Cerebellar nuclear complex (tissue), 1 donor: ENCODE measurements at places on chromosomes 1 and 21.

DNA sequence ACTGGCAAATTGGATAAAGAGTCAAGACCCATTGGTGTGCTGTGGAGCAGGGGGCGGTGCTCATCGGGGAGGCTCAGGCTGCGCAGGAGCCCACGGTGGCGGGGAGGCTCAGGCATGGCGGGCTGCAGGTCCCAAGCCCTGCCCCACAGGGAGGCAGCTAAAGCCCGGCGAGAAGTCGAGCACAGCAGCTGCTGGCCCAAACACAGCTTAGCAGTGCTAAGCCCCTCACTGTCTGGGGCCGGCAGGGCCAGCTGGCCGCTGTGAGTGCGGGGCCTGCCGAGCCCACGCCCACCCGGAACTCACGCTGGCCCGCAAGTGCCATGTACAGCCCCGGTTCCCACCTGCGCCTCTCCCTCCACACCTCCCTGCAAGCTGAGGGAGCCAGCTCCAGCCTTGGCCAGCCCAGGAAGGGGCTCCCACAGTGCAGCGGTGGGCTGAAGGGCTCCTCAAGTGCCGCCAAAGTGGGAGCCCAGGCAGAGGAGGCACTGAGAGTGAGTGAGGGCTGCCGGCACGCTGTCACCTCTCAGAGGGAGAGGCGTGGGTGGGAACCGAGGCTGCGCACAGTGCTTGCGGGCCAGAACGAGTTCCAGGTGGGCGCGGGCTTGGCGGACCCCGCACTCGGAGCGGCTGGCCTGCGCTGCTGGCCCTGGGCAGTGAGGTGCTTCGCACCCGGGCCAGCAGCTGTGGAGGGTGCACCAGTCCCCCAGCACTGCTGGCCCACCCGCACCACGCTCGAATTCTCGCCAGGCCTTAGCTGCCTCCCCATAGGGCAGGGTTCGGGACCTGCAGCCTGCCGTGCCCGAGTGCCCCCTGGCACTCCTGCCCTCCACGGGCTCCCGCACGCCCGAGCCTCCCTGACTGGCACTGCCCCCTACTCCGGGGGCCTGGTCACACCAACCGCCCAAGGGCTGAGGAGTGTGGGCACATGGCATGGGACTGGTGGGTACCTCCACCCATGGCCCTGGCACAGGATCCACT lies 263.4 kb downstream of the GPR52 start:
- DNase-seq: no peak

GRCh38 chr1:78715181-78715661 lies 65.6 kb downstream of the IFI44 start:
- DNase-seq: no peak

- no peak for DNase-seq
These were observed 7.8 kb downstream of the HCN3 start for GRCh38 chr1:155285063-155285462.

- DNase-seq: no peak
These were observed 38.2 kb downstream of the ARHGEF11 start for GRCh38 chr1:157007306-157007705.

GRCh38 chr1:64196074-64196870 lies 7.2 kb upstream of the UBE2U start:
- DNase-seq: no peak

DNA sequence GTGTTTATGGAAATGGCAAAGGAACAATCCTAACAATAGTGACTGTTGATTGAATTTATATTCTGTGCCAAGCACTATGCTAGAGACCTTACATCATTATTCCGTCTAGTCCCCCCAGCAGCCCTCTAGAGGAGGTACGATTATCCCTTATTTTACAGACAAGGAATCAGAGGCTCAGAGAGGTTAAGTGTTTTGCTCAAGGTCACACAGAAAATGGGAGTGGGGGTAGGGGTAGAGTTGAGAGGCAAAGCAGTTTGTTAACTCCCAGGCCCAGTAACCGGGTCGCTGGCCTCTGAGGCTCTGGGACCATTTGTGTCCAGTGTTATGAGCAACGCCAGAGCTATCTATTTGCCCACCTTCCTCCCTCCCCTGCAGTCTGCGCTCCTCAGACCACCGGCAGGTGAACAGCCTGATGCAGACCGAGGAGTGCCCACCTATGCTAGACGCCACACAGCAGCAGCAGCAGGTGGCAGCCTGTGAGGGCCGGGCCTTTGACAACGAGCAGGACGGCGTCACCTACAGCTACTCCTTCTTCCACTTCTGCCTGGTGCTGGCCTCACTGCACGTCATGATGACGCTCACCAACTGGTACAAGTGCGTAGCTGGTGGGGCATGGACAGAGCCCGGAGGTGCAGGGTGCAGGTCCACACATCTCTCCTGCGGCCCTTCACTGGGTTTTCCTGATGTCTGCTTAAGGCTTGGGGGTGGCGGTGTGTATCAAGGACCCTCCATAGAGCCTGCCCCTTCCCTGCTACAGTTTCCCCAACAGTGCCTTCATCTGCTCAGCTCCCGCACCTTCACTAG lies 19.8 kb downstream of the SERINC2 start:
- DNase-seq: no peak

- no peak for DNase-seq
These were observed 125.7 kb upstream of the GADD45A start for GRCh38 chr1:67559222-67559700.

GRCh38 chr1:58402444-58402843 lies 144.1 kb downstream of the OMA1 start:
- DNase-seq: no peak

GRCh38 chr1:98098473-98098872 lies 177.6 kb upstream of the DPYD start:
- DNase-seq: no peak

DNA sequence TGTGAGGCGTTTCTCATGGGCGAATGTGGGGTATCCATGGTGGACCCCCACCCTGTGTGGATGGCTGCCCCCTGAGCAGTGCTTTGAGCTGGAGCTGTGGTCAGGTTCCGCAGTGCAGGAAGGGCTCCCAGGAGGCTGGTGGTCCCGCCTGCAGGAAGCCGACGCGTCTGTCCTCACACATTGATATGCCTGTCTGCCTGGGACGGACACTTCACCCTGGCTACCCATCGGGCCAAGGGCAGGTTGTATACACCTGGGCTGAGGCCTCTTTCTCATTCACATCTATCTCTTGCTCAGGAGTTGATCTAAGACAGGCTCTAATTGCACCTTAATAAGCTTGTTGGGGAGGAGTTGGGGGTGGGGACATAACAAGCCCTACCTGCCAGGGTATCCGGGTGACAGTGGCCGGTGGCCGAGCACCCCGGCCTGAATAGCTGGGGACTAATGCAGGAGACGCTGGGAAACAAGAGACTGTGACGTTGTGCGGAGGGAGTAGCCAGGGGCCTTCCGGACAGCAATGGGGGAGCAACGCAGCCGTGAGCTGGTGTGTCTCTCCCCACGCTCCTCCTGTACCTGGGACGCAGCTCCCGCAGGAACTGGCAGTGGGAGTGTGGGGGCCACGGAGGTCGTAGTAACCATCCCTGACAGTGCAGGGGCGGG lies 21.7 kb downstream of the PDXK start:
- no peak for DNase-seq

- no peak for DNase-seq
These were observed 3.0 kb upstream of the CASQ1 start for GRCh38 chr1:160187407-160187806.

- DNase-seq: no peak
These were observed 395.8 kb downstream of the PTPRU start for GRCh38 chr1:29631836-29632805.

DNA sequence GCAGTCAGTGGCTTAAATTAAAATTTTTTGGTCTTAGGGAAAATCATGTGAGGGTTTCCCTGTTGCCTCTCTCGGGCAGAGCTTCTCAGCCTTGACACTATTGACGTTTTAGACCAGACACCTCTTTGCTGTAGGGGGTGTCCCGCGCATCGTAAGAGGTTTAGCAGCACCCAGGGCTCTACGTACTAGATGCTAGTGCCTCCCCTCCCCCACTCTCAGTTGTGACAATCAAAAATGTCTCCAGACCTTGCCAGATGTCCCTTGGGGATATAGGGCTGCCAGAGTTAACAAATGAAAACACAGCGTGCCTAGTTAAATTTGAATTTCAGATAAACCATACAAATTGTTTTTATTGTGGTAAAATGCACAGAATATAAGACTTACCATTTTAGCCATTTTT lies 293.3 kb downstream of the DISC1 start:
- no peak for DNase-seq

- no peak for DNase-seq
These were observed 31.6 kb downstream of the CLIC4 start for GRCh38 chr1:24776821-24777220.

GRCh38 chr1:24255226-24255625 lies 63.9 kb upstream of the GRHL3 start:
- no peak for DNase-seq

DNA sequence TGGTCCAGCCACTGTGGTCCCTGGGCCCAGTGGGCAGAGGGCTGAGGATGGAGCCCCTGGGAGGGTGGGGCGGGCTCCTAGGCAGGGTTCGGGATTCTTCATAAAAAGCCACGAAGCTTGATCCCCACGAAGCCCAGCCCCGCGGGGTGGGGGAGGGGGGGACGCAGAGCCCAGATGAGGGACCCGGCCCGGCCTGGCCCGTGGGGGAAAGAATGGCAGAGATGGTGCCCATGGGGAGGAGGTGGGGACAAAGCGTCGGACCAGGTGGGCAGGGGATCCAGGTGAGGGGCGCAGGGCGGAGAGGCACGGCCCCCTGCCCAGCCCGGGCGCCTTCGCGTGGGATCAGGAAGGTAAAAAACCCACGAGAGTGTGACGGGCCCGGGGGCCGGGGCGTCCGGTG lies 6.0 kb upstream of the SMIM12 start:
- no peak for DNase-seq
